ENCODE measurements at places on chromosomes 3 and 15.
A peak's percentile ranks its signal among the peaks of the same experiment; 100 is the strongest.

GRCh38 chr3:10283638-10284037 lies 9.1 kb downstream of the GHRL start:
- no peak for DNase-seq

DNA sequence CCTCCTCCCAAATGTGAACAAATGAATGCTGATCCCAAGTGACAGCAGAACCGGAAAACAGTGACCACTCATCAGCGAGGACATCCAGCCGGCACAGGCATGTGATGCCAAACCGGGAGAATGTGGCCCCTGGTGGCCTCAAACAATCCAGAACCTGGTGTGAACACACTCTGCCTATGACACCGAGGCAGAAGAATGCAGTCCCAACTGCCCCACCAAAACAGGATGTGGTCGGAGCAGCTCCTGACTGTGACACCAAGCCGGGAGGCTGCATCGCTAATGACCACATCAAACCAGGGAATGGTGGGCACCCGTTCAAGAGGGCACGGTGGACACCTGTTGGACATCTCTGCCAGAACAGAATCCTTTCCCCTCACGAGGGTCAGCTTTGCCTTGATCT lies 15.4 kb downstream of the SCN5A start:
- DNase-seq: peak; percentile 47

DNA sequence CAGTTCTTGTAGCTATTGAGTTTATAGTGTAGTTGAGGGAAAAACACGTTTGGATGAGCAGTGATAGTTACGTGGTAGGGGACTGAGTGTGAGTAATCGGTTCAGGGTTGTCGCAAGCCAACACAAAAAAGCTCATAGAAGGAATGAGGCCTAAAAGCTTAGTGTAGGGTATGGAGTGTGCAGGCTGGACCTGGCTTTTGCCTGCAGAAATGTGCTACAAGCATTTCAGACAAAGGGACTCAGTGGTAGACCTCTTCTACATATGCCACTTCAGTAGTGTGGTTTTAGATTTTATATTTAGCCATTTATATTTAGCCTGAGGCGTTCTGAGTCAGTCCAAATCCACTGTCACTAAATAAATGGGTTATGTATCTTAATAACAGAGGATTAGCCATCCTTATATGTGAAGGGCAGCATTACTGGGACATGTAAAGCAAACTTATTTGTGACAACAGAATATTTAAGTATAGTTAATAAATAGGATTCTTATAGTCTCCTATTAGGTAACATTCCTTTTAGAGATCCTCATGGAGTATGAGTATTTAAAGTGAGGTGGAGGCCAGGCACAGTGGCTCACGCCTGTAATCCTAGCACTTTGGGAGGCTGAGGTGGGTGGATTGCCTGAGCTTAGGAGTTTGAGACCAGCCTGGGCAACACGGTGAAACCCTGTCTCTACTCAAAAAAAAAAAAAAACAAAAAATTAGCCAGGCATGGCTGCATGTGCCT lies 21.8 kb downstream of the ATP2C1 start:
- DNase-seq: no peak

DNA sequence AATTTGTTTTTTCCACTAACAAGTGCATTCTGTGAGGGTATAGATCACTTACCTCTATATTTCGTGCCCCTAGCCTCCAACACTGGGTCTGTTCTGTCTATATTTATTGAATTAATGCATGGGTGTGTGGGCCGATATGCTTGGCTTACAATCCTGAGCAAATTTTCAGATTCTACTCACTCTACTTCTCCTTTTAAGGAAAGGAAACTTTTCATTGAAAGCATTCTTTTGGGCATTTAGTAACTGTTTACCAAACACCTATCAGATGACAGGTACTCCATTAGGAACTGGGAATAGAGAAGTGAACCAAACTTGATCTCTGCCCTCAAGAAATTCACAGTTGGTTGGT lies 60.5 kb downstream of the TLE3 start:
- no peak for DNase-seq

GRCh38 chr3:25412269-25412668 lies 15.8 kb upstream of the RARB start:
- no peak for DNase-seq

DNA sequence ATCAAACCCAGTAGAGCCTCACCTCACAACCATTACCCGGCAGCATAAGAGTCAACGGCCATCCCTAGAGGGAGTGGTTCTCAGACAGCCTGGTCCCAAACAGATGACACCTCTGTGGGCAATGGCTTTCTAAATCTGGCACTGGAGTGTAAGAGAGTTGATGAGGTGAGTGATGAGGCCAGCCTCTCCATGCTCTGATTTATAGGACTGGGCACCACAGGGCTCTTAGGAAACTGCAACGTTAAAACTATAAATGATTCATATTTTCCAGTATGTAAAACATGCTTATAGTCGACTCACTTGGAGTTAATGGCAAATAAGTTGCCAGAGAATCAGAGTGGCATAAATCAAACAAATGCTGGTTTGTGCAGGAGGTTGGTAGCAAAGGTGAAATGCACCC lies 187.7 kb downstream of the GREM1 start:
- DNase-seq: peak; percentile 58

- DNase-seq: no peak
Measured at GRCh38 chr3:45181496-45181895, 35.3 kb upstream of the CDCP1 start.

DNA sequence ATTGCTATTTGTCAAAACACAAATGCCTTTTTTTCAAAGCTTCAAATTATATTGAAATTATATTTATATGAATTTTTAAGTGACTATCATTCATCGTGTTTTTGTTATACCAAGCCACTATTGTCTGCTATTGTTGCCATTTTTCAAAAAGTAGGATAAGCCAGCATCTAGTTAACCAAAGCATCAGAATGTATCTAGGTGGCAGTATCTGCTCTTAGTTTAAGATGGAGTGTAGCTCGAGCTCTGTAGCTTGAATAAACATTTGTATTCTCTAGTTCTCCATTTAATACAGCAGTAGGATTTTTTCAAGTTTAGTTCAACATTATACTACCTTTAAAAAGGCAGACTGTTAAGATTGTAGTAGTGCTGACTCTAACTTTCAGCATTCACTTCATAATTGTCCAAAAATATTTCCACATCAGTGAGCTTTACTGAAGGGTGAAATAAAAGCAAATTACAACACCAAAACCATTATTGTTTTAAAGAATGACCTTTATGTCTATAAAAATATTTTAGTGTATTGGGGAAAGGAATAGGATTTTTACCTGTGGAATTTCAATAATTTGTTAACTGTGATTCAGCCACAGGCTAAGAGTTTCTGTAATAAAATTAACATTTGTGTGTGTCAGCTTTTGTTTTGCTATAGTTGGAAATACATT lies 19.6 kb upstream of the C15orf61 start:
- peak; percentile 57 for DNase-seq

DNA sequence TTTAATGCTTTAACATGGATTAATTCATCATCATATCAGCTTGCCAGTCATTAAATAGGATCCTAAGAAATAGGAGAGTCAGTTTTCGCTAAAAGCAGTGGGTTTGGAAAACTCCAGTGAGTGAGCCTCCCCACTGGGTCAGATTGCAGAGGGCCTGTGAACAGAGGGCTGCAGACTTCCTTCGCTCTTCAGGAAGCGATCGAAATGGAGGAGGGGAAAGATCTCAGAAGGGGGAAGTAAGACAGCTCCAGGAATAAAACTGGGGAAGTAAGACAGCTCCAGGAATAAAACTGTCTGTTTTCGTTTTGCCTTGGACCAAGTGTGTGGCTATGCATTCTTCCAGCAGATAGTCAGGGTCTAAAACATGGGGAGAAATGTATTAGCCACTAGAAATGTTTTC lies 124.8 kb upstream of the C15orf61 start:
- DNase-seq: no peak

GRCh38 chr3:58531956-58532355 lies 5.0 kb downstream of the ACOX2 start:
- no peak for DNase-seq

GRCh38 chr15:37098468-37099318 lies 1.7 kb downstream of the MEIS2 start:
- DNase-seq: no peak

- DNase-seq: peak; percentile 56
Measured at GRCh38 chr3:156763931-156764720, 62.0 kb upstream of the LEKR1 start.

DNA sequence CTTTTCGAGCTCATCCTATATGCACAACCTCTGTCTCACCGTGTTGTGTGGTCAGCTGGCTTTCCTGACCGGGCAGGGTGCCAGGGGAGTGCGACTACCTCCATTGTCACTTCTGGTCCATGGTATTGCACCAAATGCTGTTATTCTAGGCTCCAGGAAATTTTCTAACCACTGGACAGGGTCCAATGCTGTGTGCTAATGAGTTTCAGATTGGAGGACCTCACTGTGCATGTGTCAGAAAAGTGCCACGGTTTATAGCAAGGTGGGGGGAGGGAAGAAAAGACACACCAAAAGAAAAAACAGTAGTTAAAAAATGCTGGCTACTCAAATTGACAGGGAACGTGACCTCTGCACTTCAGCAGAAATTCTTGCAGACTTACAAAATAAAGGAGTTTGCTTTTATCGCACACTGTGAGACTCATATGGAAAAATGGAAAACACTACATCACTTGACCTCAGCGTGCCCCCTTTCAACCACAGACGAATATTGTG lies 480.1 kb downstream of the FOXP1 start:
- DNase-seq: peak; percentile 87

GRCh38 chr15:76258460-76258859 lies 52.8 kb downstream of the ETFA start:
- no peak for DNase-seq

DNA sequence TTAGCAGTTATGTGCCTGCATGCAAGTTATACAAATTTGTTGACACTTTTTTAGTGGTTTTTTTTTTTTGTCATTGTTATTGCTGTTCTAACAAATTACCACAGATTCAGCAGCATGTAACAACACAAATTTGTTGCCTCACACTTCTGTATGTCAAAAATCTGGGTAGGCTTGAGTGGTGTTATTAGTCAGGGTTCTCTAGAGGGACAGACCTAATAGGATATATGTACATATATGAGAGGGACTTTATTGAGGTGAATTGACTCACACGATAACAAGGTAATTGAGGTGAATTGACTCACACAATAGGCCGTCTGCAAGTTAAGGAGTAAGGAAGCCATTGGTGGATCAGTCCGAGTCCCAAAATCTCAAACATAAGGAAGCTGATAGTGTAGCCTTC lies 15.0 kb upstream of the PLSCR1 start:
- no peak for DNase-seq

DNA sequence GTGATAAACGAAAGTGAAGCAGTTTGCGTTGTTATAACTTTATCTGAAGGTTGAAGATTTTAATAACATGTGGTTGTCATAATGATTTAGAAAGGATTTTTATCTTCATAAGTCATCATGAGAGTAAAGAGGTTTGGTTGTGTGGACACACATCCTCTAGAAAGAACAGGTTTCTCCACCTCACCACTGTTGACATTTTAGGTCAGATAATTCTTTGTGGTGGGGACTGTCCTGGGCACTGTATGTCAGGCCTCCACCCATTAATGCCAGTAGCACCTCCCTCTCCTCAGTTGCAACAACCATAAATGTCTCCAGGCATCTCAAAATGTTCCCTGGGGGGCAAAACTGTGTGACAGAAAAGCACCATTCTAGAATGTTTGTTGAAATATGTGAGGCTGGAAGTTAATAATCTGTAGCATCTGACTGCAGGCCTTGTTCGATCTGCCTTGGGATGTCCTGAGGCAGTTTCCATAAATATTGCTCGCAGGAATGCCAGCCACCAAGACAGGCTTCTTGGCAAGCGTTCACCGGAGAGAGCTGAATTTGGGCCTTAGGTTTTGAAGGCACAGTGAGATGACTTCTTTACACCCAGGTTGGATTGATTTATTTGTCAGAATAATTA lies 100.1 kb downstream of the ADAMTSL3 start:
- DNase-seq: no peak

GRCh38 chr15:90895571-90896117 lies 7.5 kb upstream of the MAN2A2 start:
- DNase-seq: no peak

DNA sequence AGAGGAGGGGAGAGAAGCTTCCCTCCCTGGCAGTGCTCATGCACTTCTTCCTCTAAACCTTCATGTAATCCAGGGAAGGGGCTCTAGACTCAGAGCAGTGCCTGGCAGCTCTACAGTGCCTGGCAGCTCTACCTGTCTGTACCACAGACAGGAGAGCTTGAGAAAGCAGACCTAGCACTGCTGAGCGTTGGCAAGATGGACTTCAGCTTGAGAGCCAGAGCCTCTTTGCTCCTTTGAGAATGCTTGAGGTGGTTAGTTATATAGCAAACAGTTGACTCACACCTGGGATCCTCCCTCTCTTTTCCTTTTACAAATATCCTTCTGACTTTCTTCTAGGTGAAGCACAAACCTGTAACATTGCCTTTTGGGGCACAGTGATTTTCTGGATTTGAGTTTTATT lies 20.9 kb downstream of the FBXO22 start:
- DNase-seq: no peak

GRCh38 chr15:38652183-38652794 lies 87.7 kb upstream of the RASGRP1 start:
- DNase-seq: no peak

GRCh38 chr3:88141458-88142083 lies 8.2 kb upstream of the C3orf38 start:
- DNase-seq: peak; percentile 77

- DNase-seq: no peak
Measured at GRCh38 chr3:63961891-63962290, 49.7 kb upstream of the SCAANT1 start.

- no peak for DNase-seq
Measured at GRCh38 chr3:167716920-167717319, 17.8 kb downstream of the PDCD10 start.

- no peak for DNase-seq
Measured at GRCh38 chr15:69389426-69389825, 24.7 kb upstream of the KIF23 start.

DNA sequence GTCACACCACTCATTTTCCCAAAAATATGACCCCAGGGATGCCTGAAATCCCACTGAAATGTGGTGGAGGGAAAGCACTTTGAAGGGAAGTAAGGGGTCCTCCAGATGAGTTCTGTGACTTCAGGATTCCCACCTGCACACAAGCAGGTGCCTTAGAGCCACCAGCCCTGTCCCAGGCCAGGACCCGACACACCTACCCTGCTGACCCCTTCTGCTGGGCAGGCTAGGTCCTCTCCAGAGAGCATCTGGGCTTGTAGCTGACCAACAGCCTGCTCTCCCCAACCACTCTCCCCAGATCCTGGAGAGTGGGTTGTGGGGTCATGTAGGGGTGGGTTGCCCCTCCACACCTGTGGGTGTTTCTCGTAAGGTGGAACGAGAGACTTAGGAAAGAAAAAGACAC lies 14.9 kb upstream of the CILP start:
- DNase-seq: no peak
